ENCODE measurements at places on chromosomes 2 and 18. TPM values are rescaled to one million over a fixed set of nuclear protein-coding genes. Genes with fewer than 3 reads are reported as not detected.

DNA sequence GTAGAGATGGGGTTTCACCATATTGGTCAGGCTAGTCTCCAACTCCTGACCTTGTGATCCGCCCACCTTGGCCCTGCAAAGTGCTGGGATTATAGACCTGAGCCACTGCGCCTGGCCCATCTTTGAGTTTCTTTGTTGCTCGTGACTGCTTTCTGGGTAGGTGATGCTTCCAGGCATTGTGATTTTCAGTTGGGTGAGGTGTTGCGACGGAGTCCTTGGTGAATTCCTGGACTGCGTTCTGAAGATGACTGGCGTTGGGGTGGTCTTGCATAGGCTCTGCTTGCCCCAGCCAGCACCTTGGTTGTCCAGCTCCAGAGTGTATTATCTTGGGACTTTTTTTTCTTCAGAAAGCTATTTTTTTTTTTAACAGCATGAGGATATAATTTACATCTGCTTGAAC, 103.4 kb downstream of the DCDC2C start:
- H3K4me3 ChIP-seq: no peak overlapping the region
- H3K4me1 ChIP-seq: peaks cover 5% of the 10 kb centered on the region
- H3K27me3 ChIP-seq: no peaks in the 10 kb centered on the region
- DNase-seq: no peak

GRCh38 chr2:128611421-128612320, 293.0 kb upstream of the HS6ST1 start:
- peaks cover 11% of the 10 kb centered on the region for H3K4me1 ChIP-seq
- no peak overlapping the region for H3K27ac ChIP-seq
- H3K36me3 ChIP-seq: no peaks in the 10 kb centered on the region
- H3K27me3 ChIP-seq: peaks cover 4% of the 10 kb centered on the region

The EML6 gene
- 0.91 TPM for total RNA-seq

The CTNNA2 gene
- total RNA-seq: 76.2 TPM

Data from glutamatergic neuron (in vitro differentiated cells).